HCT116 (cell line): ENCODE measurements at places on chromosomes 6 and 20.
A peak's percentile ranks its signal among the peaks of the same experiment; 100 is the strongest.

- DNase-seq, result no peak
Observed at GRCh38 chr6:42761287-42762067, 15.6 kb upstream of the TBCC start.

DNA sequence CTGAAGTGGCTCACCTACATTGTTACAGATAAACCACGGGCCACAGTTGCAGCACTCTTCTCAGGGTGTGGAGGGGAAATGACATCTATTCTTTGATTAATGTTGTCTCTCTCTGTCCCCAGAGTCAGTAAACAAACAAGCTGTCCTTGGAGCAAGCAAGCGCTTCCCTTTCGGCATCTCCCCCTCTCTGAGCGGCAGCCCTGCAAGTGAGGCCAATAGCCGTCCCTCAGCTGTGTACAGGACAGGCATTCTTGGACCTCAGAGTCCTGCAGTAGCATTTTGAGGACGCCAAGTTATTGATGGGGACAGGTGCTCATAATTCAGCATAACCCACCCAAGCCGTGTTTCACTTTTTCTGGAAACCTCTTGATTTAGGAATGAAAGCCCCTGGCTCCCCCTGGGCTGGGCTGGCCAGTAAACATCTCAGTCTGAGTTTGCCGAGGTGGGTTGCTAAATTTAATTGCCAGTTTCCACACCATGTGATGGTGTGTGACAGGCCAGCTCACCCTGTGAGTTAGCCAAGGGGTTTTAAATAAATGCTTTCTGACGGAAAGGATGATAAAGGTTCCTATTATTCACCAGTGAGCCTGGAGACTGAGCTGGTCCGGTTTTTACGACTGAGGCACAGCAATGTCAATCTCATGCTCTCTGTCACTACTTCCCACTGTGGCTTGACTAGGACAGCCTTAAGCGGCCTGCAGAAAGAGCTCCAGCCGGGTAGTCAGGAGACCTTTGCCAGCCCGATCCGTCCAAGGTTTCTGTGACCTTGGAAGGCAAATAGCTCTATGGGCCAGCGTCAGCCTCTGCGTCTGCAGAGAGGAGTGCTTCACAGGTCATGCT, 214.8 kb upstream of the RREB1 start:
- no peak for DNase-seq

GRCh38 chr6:45663251-45664221, 285.8 kb upstream of the SUPT3H start:
- no peak for DNase-seq

DNA sequence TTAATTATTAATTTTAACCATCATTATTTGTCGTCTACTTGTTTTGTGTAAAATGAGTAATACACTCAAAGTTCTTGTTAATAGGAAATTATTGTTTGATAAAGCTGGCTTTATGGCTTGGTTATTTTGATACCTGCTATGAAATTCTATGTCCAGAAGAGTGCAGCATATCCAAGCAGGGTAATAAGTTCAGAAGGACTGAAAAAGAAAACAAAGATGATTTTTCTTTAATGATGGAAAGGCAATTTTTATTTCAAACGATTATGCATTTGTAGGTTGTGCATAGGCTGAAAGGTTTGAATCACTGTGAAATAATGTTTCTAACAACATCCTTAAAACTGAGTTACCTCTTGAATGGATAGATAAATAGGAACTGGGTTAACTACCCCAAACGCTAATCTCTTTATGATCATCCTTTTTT, 1.4 kb upstream of the MAN1A1 start:
- DNase-seq, result peak; percentile 22

- DNase-seq, result no peak
Observed at GRCh38 chr20:51627586-51627985, 85.1 kb upstream of the NFATC2 start.

GRCh38 chr6:107618672-107619071, 128.8 kb downstream of the SOBP start:
- no peak for DNase-seq

DNA sequence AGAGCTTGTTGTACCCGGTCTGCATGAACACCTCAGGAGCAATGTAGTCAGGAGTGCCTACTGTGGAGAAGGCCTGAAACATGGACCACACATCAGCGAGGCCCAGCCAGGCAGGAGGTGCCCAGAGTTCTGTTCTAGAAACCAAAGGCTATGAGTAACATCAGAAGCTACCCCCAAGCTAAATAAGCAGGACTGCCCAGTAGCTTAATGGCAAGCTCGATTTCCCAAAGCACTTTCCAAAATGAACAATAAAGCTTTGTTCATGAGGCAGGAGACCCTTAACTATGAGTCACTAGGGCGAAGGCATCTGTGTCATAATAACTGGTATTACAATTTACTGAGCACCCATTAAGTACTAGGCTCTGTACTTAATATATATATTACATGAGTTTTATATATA, 47.4 kb downstream of the STK38 start:
- no peak for DNase-seq

GRCh38 chr6:40804905-40805304, 217.7 kb upstream of the LRFN2 start:
- no peak for DNase-seq

GRCh38 chr6:140620496-140620895, 1246.0 kb upstream of the CITED2 start:
- DNase-seq, result no peak

DNA sequence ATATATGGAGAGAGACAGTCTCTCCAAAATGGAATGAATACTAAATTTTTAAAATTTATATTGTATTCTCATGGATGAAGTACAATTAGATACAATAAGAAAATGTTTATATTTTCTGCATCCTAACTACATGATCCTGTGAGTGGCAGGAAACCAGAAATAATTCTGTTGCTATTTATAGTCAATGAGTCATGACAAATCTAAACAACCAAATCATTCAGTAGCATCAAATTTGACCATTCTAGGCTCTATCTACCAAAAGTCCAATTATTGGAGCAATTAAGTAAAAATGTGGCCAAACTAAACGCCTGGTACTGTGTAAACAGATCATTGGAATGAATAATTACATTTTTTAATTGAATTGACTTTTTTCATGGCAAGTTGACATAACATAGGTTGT, 959.8 kb downstream of the EPHA7 start:
- DNase-seq, result no peak
